Neural crest cell (in vitro differentiated cells): ENCODE measurements at places on chromosomes 13 and 19. TPM values are rescaled to one million over a fixed set of nuclear protein-coding genes. Genes with fewer than 3 reads are reported as not detected.

ZNF780A gene
- 18.5 and 24.3 TPM in 2 replicates for total RNA-seq

KLK12 gene
- total RNA-seq, result not detected in 2 replicates

NPAS1 gene
- 1.5 and 1.9 TPM in 2 replicates for total RNA-seq

HSD17B14 gene
- total RNA-seq, result 4.2 and 6.6 TPM in 2 replicates

LSR gene
- total RNA-seq, result 3.5 and 4.0 TPM in 2 replicates

WDR87 gene
- total RNA-seq, result not detected in 2 replicates

STXBP2 gene
- total RNA-seq, result 4.6 and 5.2 TPM in 2 replicates

PALM3 gene
- total RNA-seq, result 5.2 and 5.7 TPM in 2 replicates
